ENCODE measurements at places on chromosomes 2 and 18.

DNA sequence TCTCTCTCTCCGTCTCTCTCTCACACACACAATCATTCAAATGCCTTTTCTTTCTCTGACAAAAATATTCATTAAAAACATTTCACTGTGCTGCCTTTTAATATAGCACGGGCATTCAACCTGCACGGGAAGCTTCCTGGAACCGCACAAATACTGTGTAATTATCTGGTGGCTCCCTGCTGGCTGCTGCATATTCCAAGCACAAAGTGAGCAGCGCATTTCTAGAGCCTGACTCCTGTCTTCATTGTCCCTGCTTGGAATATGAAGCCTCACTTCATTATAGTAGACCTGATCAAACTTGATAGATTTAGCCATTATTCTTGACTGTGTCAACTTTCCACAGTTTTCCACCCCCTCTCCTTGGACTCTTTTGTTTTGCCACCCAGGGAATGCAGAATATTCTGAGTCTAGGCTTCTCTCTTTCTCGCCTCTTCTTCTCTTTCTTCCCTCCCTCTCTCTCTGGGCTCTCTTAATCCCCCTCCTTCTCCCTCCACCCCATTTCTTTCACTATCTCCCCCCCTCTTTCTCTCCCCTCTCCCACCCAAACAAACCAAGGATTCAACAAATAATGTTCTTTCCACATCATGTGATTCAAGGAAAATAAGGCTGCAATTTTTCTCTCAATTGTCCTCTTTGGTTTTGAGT is 672.1 kb upstream of the FANCL start:
- DNase-seq = no peak

- peak; percentile 51 for DNase-seq
Measured at GRCh38 chr2:2839393-2839781, 508.3 kb upstream of the MYT1L start.

DNA sequence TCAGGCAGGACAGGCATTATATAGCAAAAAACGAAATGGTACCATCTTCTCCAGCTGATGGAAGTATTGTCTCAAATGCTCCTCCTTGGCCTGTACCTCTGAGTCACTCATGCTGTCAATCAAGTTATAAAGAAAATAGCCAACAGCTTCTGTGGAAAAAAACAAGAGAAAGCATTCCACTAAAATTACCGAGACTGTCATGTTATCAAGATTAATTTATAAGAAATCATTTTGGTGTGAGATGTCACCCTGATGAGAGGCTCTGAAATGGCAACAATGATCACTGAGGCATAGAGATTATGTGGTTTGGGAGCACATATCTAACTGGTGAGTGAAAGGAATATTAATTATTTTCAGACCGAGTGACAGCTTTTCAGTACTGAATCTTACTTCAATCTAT is 47.4 kb downstream of the LRPPRC start:
- no peak for DNase-seq

- DNase-seq = no peak
Measured at GRCh38 chr2:191653667-191654391, 24.1 kb upstream of the NABP1 start.

DNA sequence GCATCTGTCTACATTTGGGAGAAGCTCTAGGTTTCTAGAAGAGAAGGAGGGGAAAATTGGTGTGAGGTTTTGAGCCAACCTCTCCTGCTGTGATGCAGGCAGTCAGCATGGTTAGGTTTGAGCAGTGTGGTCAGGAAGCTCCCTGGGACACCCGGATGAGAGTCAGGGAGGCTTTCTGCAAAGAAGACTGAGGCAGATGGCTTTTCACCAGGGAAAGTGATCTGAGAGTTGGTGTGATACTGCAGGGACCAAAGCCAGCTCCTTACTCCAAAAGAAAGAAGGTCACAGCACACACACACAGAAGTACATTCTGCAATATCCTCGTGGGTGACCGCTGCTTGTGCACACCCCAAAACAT is 75.8 kb upstream of the BCL11A start:
- DNase-seq = no peak

DNA sequence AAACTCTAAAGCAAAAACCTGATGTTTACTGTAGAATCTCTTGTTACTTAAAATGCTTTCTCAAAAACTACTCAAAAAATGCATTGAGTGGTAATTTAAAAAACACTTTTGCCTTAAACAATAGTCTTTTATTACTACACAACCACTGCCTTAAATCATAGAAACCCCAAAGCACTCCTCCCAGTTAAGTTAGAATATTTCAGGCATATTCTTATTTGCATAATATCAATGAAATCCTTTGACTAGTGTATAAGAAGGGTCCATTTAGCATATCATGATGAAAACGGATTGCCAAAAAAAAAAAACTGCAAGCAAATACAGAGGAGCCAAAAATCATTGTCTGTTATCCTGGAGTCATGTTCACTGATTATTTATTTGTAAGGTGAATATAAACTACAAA is 119.2 kb downstream of the PTPRM start:
- DNase-seq = no peak

DNA sequence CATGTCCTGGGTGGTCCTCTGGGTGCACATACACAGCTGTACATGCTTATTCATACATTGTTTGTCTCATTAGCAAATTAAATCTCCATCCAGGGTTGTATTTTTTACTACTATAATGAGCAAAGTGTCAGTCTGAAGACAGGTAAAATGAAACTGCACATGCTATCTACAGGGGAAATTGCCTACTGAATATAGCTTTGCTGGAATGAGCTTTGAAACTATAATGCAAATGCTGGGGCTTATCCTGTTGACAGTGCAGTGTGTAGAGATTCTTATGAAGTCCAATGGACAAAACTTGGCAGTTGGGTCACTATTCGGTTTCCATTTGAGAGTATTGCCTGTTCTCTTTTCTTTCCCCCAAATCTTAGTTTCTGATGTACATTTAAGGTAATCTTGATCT is 292.8 kb upstream of the LRP1B start:
- DNase-seq = no peak

DNA sequence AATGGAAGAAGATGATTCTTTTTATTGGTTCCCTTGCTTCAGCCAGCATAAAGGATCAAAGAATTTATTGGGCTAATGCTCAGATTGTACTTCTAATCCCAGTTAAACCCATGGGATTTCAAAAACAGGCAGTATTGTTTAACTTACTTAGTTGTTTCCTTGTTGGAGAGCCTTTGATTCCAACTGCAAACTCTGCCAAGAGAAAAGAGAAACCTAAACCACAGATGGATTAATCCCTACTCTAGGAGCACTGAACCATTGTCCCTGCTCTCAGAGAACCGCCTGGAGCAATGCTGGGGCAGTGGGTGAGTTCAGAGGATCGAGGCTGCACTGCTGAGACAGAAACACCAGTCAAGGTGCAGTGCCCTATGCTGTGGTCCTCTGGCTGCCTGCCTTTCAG is 44.9 kb upstream of the SIGLEC15 start:
- no peak for DNase-seq

DNA sequence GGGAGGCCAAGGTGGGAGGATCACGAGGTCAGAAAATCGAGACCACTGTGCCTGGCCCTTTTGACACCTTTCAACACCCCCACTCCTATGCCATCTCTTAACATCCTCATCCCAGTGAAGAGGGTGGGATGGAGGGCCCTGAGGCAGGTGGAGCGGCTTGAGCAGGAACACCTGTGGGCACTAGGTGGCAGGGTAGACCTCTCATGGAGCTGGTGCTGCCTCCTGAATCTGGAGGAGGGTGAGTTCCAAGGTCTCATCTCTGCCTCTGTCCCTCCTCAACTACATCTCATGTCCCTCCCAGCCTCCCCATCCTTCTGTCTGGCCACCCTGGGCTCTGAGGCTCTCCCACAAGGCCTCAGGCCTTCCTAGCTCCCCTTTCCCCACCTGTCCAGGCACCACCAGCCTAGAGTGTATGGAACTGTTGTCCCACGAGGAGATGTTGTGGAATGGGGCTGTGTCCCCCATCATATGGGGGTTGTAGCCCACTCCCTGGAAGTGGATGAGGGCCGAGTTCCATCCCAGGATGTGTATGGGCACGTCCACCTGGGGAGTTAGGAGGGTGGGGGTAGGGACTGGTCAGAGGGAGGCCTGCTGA is 17.0 kb upstream of the CRYBA2 start:
- DNase-seq = no peak

DNA sequence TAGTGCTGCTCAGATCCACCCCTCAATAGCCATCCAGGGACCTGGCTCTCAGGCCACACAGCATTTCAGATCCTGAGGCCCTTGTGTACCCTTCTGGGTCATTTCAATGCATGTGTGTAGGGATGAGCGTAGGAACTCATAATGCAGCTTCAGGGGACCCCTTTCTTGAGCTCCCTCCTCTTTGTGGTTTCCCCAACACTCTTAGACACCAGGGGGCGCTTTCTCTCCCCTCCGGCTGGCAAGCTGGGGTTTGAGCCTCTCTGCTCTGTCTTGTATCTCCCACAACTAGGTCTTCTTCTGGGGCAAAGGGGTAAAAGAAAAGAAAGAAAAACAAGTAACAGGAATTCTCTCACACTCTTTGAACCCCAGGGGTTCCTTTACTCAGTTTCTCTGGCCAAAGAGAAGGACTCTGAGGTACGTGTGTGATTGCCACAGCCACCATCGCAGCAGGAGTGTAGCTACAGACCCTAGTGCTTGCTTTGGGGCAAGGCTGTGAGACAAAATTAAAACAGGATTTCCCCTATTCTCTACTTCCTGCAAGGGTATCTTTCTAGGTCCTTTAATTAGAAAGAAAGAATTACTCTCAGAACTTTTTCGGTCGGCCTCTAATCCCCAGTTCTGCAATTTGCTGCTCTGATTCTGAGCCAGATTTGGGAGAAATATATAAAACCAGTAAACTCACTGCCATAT is 38.0 kb downstream of the CABYR start:
- DNase-seq = peak; percentile 84

- no peak for DNase-seq
Measured at GRCh38 chr2:152647552-152647951, 69.7 kb downstream of the PRPF40A start.

GRCh38 chr2:36464006-36464721 is 108.6 kb downstream of the CRIM1 start:
- no peak for DNase-seq

DNA sequence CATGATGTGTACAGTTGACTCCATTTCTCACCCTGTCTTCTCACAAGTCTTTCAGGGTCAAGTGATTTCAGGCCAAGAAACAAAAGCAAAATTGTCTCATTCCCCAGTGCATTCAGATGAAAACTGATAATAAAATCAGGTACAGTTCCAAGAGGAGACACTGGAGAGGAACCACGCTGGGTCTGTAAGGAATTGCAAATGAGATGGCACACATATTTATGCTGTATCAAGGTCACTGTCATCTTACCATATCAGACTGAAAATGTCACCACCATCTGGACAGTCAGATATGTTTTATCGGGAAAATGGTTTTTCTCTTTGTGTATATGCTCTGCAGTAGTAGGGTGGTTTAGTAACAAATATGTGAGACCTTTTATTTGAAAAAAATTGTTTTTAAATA is 91.7 kb downstream of the CCDC138 start:
- no peak for DNase-seq

DNA sequence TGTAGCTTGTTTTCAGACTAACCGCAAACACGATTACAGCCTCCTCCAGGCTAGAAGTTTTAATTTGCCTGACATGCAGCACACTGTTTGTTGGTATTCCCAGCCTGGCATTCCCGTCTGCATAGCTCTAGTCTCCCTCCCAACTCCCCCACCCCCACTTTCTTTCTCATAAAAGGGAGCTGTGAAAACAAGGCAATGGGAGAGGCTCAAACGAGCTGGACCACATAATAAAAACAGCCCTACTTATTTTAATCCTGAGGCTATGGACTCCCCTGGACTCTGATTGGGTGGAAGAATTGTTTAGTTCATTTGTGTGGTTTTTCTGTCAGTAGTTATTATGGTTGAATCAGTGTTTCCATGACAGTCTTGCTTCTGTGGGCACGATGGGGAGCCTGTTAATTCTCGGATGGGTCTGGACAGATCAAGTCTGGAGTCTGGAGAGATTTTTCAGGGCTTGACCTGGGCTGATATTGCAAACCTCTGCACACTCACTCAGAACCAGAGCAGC is 1.2 kb downstream of the STON1 start:
- DNase-seq = no peak

- no peak for DNase-seq
Measured at GRCh38 chr2:135074216-135074615, 22.1 kb downstream of the RAB3GAP1 start.

- no peak for DNase-seq
Measured at GRCh38 chr2:16260041-16260830, 319.9 kb downstream of the MYCN start.

GRCh38 chr2:158217593-158217992 is 115.9 kb downstream of the UPP2 start:
- no peak for DNase-seq

- DNase-seq = peak; percentile 83
Measured at GRCh38 chr2:96528006-96528699, 8.4 kb upstream of the ARID5A start.

GRCh38 chr18:11383381-11383780 is 226.0 kb upstream of the SLC35G4 start:
- DNase-seq = no peak

GRCh38 chr2:9144046-9144445 is 62.6 kb upstream of the ASAP2 start:
- DNase-seq = peak; percentile 1

- DNase-seq = no peak
Measured at GRCh38 chr2:175698061-175698460, 304.0 kb downstream of the LNPK start.

DNA sequence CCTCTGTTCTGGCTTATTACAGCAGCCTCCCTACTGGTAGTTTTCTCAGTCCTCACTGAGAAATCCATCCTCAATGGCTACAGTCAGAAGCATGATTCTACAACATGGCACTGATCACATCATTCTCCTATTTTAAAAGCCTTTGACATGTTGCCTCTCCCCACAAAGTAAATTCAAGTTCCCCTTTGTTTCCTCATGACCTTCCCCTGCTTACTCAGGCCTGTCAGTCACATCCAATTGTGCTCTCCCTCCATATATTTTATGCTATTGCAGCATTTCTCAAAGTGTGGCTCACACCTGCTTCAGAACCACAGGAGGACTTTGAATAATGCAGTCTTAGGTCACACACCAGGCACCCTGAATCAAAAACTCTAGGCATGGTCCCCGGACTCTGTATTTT is 124.6 kb downstream of the SPOPL start:
- no peak for DNase-seq

GRCh38 chr2:141698500-141698899 is 432.3 kb downstream of the LRP1B start:
- DNase-seq = no peak

GRCh38 chr2:64716569-64716968 is 62.9 kb upstream of the SERTAD2 start:
- DNase-seq = no peak

GRCh38 chr2:216915557-216916150 is 55.8 kb upstream of the TNP1 start:
- DNase-seq = no peak

GRCh38 chr2:36125702-36126101 is 229.9 kb upstream of the CRIM1 start:
- DNase-seq = no peak

GRCh38 chr2:88016960-88017779 is 823 bp upstream of the RNU2-63P start:
- DNase-seq = peak; percentile 93

- peak; percentile 32 for DNase-seq
Measured at GRCh38 chr2:105129722-105130232, 91.9 kb downstream of the MRPS9 start.
